ENCODE measurements at places on chromosomes 11 and 22.

- DNase-seq = no peak
Observed at GRCh38 chr11:59668188-59668949, 468 bp downstream of the PATL1 start.

GRCh38 chr22:30541961-30542810 is 4.4 kb downstream of the SEC14L6 start:
- no peak for DNase-seq

DNA sequence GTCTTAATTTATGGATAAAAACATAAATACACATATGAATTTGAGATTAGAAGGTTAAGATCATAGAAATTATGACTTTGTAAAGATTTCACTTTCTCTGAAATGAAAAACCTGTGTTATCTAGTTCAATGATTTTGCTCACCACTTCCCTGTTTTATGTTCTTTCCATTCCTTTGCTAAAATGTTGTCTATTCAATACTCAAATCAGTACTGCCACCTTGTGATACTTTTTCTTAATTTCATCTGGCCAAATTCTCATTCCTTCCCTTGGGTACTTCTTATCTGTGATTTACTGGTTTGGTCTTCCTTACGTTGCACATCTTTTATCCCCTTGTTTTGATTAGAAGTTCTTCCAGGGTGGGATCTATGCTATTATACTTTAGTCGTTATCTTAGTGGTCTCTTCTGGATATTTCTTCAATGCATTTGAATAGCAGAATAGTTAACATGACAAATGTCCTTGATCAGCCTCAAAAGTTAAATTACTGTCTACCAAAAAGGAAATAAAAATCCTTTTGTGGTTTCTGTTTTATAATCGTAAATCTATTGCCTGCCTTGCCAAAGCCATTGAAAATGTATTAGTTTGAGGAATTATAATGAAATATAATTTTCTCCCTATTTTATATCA is 197.0 kb downstream of the PGR start:
- DNase-seq = no peak

- DNase-seq = no peak
Observed at GRCh38 chr11:16792426-16792825, 54.0 kb downstream of the C11orf58 start.

- DNase-seq = no peak
Observed at GRCh38 chr11:61549662-61550568, 31.0 kb downstream of the SYT7 start.

Measured in Panc1 (cell line).